Thoracic aorta (tissue), 2 donors: ENCODE measurements at places on chromosomes 5 and 9. TPM values are rescaled to one million over a fixed set of nuclear protein-coding genes. Genes with fewer than 3 reads are reported as not detected.

TSSK1B gene
- total RNA-seq: not detected

ERBIN gene
- 55.0 TPM for total RNA-seq

ENG gene
- 239 TPM for total RNA-seq

FAM151B gene
- 7.4 TPM for total RNA-seq

TMC1 gene
- not detected for total RNA-seq

SSBP2 gene
- total RNA-seq: 23.7 TPM

CAMK2A gene
- not detected for total RNA-seq

UBLCP1 gene
- total RNA-seq: 18.8 TPM

LHX2 gene
- total RNA-seq: not detected

PKD2L2 gene
- not detected for total RNA-seq

GRCh38 chr5:53233645-53234405 is 124.3 kb upstream of the MOCS2 start:
- no peak overlapping the region for H3K4me3 ChIP-seq
- no peaks in the 10 kb centered on the region for H3K27me3 ChIP-seq
- DNase-seq: no peak

DNA sequence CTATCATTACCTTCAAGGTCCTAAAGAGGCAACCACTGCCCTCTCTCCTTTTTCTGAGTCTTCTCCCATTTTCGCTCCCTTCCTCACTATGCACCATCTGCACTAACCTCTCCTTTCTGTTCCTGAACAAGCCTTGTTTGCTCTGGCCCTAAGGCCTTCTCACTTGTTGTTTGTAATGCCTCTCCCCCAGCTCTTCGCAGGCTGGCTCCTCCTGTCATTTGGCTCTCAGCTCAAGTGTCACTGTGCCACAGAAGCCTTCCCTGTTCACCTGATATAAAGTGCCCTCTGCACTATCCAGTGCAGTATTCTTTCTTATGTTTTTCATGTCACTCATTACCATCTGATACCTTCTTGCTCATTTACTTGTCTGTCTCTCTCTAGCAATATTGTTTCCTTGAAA is 303.7 kb downstream of the KCNN2 start:
- no peaks in the 10 kb centered on the region for H3K27me3 ChIP-seq
- H3K36me3 ChIP-seq: no peaks in the 10 kb centered on the region
- H3K4me1 ChIP-seq: no peaks in the 10 kb centered on the region
- no peak overlapping the region for H3K27ac ChIP-seq
- no peak overlapping the region for H3K4me3 ChIP-seq
- no peak for DNase-seq

- H3K4me3 ChIP-seq: peak overlapping the region; percentile 92
- peak overlapping the region; percentile 96 for H3K27ac ChIP-seq
- H3K4me1 ChIP-seq: peaks cover 6% of the 10 kb centered on the region
- no peaks in the 10 kb centered on the region for H3K27me3 ChIP-seq
- DNase-seq: no peak
These were observed 615 bp downstream of the ATG10 start for GRCh38 chr5:81972492-81972783.

- H3K27me3 ChIP-seq: no peaks in the 10 kb centered on the region
- H3K4me1 ChIP-seq: no peaks in the 10 kb centered on the region
- H3K27ac ChIP-seq: no peak overlapping the region
- H3K36me3 ChIP-seq: no peaks in the 10 kb centered on the region
- H3K4me3 ChIP-seq: no peak overlapping the region
These were observed 628.2 kb upstream of the KLF4 start for GRCh38 chr9:108117795-108118194.

GRCh38 chr5:68898951-68899471 is 194.8 kb upstream of the SLC30A5 start:
- no peak overlapping the region for H3K27ac ChIP-seq
- H3K4me1 ChIP-seq: no peaks in the 10 kb centered on the region
- no peaks in the 10 kb centered on the region for H3K36me3 ChIP-seq
- H3K27me3 ChIP-seq: no peaks in the 10 kb centered on the region
- H3K4me3 ChIP-seq: no peak overlapping the region

- no peaks in the 10 kb centered on the region for H3K4me1 ChIP-seq
- no peaks in the 10 kb centered on the region for H3K36me3 ChIP-seq
- no peak for DNase-seq
- H3K27ac ChIP-seq: no peak overlapping the region
These were observed 276.2 kb downstream of the HSPA4 start for GRCh38 chr5:133327946-133328401.

GRCh38 chr9:101495810-101496209 is 37.8 kb upstream of the RNF20 start:
- H3K27me3 ChIP-seq: no peaks in the 10 kb centered on the region
- peaks cover 18% of the 10 kb centered on the region for H3K4me1 ChIP-seq
- no peak overlapping the region for H3K4me3 ChIP-seq
- no peaks in the 10 kb centered on the region for H3K36me3 ChIP-seq
- DNase-seq: no peak

DNA sequence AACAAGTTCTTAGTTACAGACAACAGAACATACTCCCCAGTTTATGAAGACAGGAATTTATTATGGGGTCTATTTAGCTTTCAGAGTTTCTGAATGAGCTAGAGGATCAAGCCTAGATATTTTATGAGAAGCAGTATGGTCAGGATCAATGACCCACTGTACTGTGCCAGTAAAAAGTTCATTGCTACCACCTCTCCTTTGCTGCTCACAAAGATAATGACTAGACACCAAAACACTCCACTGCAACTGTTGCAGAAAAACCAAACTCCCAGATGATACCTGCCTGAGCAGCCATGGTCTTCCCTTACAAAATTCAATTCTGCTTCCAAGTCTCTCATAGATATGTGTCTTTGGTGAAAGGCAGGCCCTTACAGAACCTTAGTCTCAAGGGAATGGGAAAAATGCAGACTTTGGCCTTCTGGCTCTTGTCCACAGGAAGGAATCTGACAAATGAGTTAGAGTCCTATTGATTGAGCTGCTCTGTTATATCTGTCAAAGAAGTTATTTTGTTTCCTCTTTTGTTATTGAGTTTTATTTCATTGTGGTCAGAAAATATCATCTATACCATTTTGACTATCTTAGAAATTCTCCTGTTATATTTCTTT is 74.7 kb upstream of the RASGRF2 start:
- H3K27me3 ChIP-seq: no peaks in the 10 kb centered on the region
- no peaks in the 10 kb centered on the region for H3K4me1 ChIP-seq
- H3K36me3 ChIP-seq: no peaks in the 10 kb centered on the region
- no peak for DNase-seq
- no peak overlapping the region for H3K4me3 ChIP-seq

- H3K36me3 ChIP-seq: no peaks in the 10 kb centered on the region
- no peak overlapping the region for H3K4me3 ChIP-seq
- peaks cover 10% of the 10 kb centered on the region for H3K27me3 ChIP-seq
- no peak overlapping the region for H3K27ac ChIP-seq
These were observed 2.5 kb upstream of the ISL1 start for GRCh38 chr5:51380603-51381207.

DNA sequence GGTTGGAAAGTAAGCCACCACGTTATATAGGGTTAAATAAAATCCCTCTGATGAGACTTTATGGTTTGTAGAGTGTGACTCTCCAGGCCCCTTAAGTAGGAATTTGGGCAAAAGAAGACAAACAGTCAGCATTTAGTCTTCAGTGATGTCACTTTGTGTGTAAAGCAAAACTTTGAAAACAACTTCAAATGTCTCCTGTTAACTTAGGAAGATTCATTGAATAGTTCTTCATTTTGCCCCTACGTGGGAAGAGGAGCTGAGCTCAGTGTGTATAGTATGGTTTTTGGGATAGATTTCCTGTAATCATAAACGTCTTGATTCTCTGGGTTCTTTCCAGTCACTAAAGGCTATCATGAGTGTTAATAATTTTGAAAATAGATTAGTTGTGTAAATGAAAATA is 101.3 kb downstream of the GADD45G start:
- no peak for DNase-seq
- H3K4me1 ChIP-seq: no peaks in the 10 kb centered on the region
- no peaks in the 10 kb centered on the region for H3K36me3 ChIP-seq
- no peak overlapping the region for H3K27ac ChIP-seq
- H3K4me3 ChIP-seq: no peak overlapping the region

- DNase-seq: no peak
- no peak overlapping the region for H3K4me3 ChIP-seq
- H3K27ac ChIP-seq: no peak overlapping the region
These were observed 619.4 kb downstream of the TLE1 start for GRCh38 chr9:81069923-81070322.

GRCh38 chr5:143896966-143897365 is 85.0 kb downstream of the HMHB1 start:
- H3K4me1 ChIP-seq: no peaks in the 10 kb centered on the region
- H3K36me3 ChIP-seq: no peaks in the 10 kb centered on the region
- H3K27ac ChIP-seq: no peak overlapping the region
- H3K4me3 ChIP-seq: no peak overlapping the region
- H3K27me3 ChIP-seq: no peaks in the 10 kb centered on the region
- no peak for DNase-seq

GRCh38 chr5:157607371-157608161 is 32.0 kb upstream of the ADAM19 start:
- H3K36me3 ChIP-seq: no peaks in the 10 kb centered on the region
- no peak overlapping the region for H3K4me3 ChIP-seq
- DNase-seq: no peak
- no peak overlapping the region for H3K27ac ChIP-seq
- no peaks in the 10 kb centered on the region for H3K27me3 ChIP-seq

GRCh38 chr5:77983482-77984199 is 207.5 kb upstream of the TBCA start:
- H3K4me1 ChIP-seq: peaks cover 9% of the 10 kb centered on the region
- peak overlapping the region; percentile 7 for H3K4me3 ChIP-seq
- H3K27ac ChIP-seq: peak overlapping the region; percentile 67
- H3K27me3 ChIP-seq: no peaks in the 10 kb centered on the region

DNA sequence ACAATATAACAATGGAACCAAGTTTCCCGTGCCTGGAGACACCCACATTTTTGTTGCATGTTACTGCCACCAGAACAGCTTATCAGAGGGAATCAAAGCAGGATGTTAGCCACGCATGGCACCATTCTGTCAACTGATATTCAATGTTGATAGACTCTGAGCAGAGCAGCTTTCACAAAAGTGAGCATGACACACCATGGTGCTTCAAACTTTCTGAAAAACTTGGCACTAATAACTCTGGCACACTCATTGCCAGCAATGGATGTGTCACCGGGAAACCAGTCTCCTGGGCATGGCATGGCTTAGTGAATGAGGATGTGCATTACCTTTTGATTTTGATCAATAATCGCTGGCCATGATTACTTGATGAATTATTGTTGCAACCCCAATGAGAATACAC is 19.7 kb downstream of the NIPSNAP3B start:
- H3K4me1 ChIP-seq: no peaks in the 10 kb centered on the region
- no peaks in the 10 kb centered on the region for H3K27me3 ChIP-seq
- no peak overlapping the region for H3K27ac ChIP-seq
- H3K36me3 ChIP-seq: peaks cover 22% of the 10 kb centered on the region
